ENCODE measurements at places on chromosomes 16 and 17.

DNA sequence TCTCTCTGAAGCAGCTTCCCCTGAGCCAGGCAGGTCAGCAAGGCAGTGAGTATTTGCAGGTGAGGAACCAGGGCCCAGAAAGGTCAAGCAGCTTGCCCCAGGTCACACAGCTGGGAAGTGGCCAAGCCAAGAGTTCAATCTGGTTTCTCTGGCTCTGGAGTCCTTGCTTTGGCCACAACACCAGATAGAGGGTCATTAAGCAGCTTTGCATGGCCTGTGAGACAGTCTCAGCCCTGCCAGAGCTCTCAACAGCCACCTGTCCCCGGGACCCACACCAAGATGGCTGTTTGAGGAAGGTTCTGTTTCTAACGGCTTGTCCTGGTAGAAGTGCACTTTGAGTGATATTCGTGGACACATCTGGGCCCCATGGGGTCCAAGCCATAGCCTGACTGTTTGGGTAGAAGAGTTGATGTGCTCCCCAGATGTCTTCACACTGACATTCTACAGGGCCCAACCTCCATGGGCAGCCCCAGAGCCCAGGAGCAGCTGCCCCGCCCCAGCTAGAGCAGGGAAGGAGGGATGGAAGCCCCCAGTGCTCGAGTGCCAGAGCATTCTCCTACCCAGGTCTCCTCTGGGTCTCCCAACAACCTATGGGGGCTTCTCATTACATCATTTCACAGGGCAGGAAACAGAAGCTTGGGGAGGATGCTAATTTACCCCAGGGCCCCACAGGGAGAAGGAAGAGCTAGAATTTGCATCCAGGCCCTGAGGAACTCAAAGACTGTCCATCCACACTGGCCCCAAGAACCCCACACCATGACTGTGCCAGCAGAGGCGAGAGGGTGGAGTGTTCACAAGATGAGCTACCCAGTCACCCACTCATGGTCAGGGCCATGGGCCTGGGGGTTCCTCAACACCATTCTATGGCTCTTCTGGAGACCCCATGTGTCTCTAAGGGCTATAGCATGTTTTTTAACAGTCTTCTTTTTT is 107.3 kb upstream of the CDH5 start:
- DNase-seq, result no peak

DNA sequence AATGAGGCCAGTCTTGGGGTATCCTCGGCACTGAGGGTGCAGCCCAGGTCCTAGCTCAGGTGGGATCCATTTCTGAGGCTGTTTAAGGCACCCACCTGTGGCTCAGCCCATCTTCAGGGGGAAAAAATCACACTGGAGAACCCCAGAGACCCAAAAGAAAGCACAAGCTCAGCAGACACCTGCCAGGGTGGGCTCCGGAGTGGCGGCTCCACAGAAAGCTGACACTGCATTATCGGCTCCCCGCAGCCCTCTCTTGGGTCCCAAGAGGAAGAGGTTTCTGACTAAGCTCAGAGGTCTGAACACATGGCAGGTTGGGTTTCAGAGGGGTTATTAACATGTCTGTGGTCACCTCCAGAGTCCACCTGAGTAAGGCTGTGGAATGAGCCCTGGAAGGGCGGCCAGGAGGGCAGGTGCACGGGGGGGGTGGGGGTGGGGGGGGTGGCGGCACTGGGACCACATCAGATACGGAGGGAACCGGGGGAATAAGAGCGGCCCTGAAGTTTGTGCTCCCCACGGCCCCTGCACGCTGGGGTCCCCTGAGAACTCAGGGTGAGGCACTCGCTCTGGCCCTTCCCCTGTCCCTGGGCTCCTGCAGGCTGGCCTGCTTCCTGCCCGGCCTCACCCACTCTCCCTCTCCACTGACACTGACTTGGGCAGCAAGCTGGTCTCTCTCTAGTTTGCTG is 79.5 kb downstream of the TIMM22 start:
- no peak for DNase-seq

- no peak for DNase-seq
Measured at GRCh38 chr17:4604111-4604644, 19.8 kb downstream of the SMTNL2 start.

- no peak for DNase-seq
Measured at GRCh38 chr17:48754500-48755261, 26.1 kb upstream of the HOXB13 start.

DNA sequence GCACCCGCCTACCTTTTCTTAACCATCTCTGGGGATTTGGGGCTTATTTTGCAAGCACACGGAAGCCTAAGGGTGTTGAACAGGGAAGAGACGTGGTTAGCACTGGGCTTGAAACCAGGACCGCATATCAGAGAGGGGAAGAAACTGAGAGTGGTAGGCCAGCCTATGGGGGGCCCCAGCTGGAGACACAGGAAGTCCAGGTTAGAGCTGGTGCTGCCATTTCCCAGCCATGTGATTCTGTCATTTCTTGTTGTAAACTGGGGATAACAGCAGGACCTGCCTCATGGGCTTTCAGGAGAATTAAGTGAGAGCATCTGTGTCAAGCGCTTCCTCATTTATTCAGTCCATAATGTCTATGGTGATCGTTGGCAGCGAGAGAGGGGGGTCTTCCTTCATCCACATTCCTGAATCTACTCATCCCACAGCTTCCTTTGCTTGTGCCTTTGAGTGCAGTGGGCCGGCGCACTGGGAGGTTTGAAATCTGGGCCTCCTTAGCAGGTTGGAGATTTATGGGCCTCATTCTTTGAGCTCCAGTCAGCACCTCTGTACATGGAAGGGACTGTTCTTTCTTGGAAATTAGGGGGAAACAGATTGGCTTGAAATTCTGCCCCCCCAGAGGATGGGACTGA is 20.1 kb downstream of the NKD1 start:
- DNase-seq, result no peak

Data from iPS DF 19.7 (cell line).